ENCODE measurements at places on chromosomes 3 and 15.

DNA sequence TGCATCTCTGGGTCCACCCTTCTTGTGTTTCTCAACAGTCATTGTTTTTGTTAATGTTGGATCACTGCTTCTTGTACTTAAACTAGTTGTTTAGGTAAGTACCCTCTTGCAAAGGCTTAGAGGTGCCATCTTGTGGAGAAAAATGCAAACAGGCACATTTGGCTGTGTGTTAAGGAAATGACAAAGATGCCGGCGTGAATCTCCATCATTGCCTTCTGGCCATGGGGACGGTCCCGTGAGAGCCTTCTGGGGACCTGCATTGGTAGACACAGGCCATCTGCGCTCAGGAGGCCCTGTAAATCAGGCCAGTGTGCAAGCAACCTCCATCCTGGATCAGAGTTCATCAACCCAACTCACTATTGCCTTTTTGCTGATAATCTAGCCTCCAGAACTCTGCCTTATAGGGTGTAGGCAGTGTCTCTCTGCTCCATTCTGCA, 158.6 kb upstream of the NR2E3 start:
- H3K4me3 ChIP-seq, result no peak overlapping the region
- H3K36me3 ChIP-seq, result no peaks in the 10 kb centered on the region
- DNase-seq, result no peak
- no peaks in the 10 kb centered on the region for H3K4me1 ChIP-seq
- no peaks in the 10 kb centered on the region for H3K27me3 ChIP-seq

- H3K36me3 ChIP-seq, result no peaks in the 10 kb centered on the region
- H3K4me1 ChIP-seq, result no peaks in the 10 kb centered on the region
- no peaks in the 10 kb centered on the region for H3K27me3 ChIP-seq
- H3K4me3 ChIP-seq, result no peak overlapping the region
Observed at GRCh38 chr15:101795455-101795854, 7.9 kb upstream of the OR4F6 start.

DNA sequence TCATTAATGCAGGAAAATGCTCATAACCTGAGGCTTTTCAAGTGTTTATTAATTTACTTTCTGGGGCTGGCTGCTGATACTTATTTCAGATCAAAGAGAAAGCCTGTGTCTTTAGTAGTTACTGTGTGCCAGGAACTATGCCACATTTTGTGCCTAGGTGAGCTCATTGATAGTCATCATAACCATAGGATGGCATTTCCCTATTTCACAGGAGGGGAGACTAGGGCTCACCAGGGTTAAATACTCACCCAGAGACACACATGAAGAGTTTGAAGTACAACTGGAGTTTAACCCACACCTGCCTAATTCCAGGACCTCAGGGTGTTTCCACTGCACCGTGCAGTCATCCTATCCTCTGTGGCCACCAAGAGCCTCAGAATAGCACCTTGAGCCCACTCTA, 264.4 kb upstream of the NR2E3 start:
- no peaks in the 10 kb centered on the region for H3K27me3 ChIP-seq
- no peaks in the 10 kb centered on the region for H3K36me3 ChIP-seq
- H3K4me1 ChIP-seq, result no peaks in the 10 kb centered on the region
- DNase-seq, result no peak
- no peak overlapping the region for H3K27ac ChIP-seq
- no peak overlapping the region for H3K4me3 ChIP-seq

- no peak overlapping the region for H3K27ac ChIP-seq
- no peaks in the 10 kb centered on the region for H3K27me3 ChIP-seq
- H3K4me3 ChIP-seq, result peak overlapping the region; percentile 69
- H3K4me1 ChIP-seq, result no peaks in the 10 kb centered on the region
Observed at GRCh38 chr15:65384505-65384894, 6.7 kb upstream of the IGDCC3 start.

DNA sequence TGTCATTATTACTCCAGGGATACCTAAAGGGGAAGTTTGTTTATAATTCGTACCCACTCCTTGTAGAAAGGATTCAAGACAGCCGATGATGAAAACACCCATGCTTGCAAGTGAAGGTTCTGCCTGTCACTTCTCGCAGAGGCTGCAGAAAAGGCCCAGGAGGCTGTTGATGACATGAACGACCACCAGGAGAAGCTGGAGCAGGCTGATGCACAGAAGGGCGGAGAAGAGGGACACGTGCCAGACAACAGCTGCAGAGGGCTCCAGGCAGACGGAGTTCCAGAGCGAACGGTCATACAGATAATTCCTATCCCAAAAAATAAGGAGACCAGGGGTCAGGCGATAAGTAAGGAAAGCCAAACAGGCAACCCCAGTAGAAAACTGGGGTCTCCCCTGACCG, 5.7 kb upstream of the DYNLT2B start:
- H3K27me3 ChIP-seq, result no peaks in the 10 kb centered on the region
- H3K4me1 ChIP-seq, result no peaks in the 10 kb centered on the region
- no peak for DNase-seq
- no peaks in the 10 kb centered on the region for H3K36me3 ChIP-seq
- no peak overlapping the region for H3K27ac ChIP-seq
- H3K4me3 ChIP-seq, result no peak overlapping the region

DNA sequence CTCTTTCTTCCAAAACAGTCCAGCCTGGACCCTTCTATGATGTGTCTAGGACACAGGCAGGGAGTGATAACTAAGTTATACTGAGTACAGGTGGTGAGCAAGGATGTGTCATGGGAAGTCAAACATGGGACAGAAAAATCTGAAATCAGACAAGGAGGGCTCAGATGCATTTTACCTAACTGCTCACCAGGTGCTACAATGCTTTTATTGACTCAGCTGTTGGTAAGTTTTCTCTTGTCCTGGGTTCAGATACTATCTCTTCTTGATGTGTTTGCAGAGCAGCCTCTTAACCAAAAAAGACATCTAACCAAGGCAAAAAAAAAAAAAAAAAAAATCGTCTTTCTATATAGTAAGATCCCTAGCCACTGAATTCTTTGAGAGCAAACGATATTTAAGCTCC, 378.6 kb downstream of the VPS13C start:
- no peak for DNase-seq
- H3K4me1 ChIP-seq, result no peaks in the 10 kb centered on the region
- no peak overlapping the region for H3K4me3 ChIP-seq
- no peaks in the 10 kb centered on the region for H3K27me3 ChIP-seq

DNA sequence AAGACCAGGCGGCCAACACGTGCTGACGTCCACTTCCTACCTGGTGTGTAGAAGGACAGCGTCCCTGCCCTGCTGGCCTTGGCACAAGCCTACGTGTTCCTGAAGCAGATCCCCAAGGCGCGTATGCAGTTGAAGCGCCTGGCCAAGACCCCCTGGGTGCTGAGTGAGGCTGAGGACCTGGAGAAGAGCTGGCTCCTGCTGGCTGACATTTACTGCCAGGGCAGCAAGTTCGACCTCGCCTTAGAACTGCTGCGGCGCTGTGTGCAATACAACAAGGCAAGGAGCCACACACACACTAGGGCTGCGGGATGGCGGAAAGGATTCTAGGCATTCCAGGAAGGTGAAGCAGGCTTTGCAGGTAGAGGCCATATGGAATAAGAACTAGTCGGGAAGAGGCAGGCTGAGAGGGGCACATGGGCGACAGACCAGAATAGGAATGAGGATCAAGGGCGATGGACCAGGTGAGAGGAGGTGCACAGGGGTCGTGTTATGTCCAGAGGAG, 15.9 kb downstream of the CSRNP1 start:
- H3K27me3 ChIP-seq, result no peaks in the 10 kb centered on the region
- no peaks in the 10 kb centered on the region for H3K4me1 ChIP-seq
- no peak overlapping the region for H3K27ac ChIP-seq
- H3K4me3 ChIP-seq, result no peak overlapping the region
- DNase-seq, result no peak

GRCh38 chr15:60840306-60840702, 361.4 kb upstream of the ICE2 start:
- peaks cover 53% of the 10 kb centered on the region for H3K4me1 ChIP-seq
- no peaks in the 10 kb centered on the region for H3K36me3 ChIP-seq
- H3K27ac ChIP-seq, result peak overlapping the region; percentile 71
- H3K4me3 ChIP-seq, result peak overlapping the region; percentile 55

DNA sequence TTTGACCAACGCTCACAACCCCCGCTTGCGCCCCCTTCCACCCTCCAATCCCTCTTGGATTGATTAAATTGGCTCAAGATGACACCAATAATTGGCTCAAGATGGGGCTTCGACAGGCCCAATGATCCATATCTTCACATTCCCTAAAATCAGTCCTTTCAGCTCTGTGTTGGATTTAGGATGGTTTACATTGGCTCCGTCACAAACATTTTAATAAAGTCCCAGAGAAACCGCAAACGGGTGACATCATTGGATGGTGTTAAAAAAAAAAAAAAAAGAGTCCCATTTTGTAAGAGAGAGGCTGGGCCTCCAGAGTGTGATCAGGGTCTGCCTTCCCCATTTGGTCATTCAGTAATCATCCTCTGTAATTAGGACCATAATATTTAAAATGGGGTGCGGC, 113.4 kb upstream of the MRPS22 start:
- H3K4me3 ChIP-seq, result no peak overlapping the region
- H3K27me3 ChIP-seq, result no peaks in the 10 kb centered on the region
- no peaks in the 10 kb centered on the region for H3K36me3 ChIP-seq
- H3K27ac ChIP-seq, result no peak overlapping the region
- DNase-seq, result no peak
- H3K4me1 ChIP-seq, result no peaks in the 10 kb centered on the region

- no peak overlapping the region for H3K4me3 ChIP-seq
- H3K36me3 ChIP-seq, result no peaks in the 10 kb centered on the region
- no peak for DNase-seq
- no peak overlapping the region for H3K27ac ChIP-seq
Observed at GRCh38 chr3:59731943-59732342, 682.1 kb upstream of the CFAP20DC start.

GRCh38 chr3:29141918-29142275, 139.0 kb upstream of the RBMS3 start:
- no peaks in the 10 kb centered on the region for H3K36me3 ChIP-seq
- H3K4me3 ChIP-seq, result no peak overlapping the region
- no peak overlapping the region for H3K27ac ChIP-seq
- no peaks in the 10 kb centered on the region for H3K27me3 ChIP-seq
- no peak for DNase-seq

DNA sequence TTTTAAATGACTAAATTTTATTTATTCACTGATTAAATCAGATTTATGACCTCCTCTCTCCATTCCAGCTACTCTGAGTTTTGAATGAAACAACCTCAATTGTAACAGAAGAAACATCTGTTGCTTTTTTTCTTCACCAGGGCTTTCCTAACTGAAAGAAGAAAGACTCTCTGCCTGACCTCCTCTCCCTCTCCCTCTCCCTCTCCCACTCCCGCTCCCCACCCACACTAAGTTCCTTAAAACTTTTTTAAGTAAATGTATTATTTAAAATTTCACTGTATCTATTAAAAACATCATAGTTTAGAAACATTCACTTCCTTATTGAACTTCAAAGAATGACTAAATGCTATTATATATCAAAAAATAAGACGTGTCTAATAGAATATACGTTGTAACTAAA, 122.0 kb downstream of the TFDP2 start:
- H3K4me1 ChIP-seq, result no peaks in the 10 kb centered on the region
- no peak for DNase-seq
- no peaks in the 10 kb centered on the region for H3K36me3 ChIP-seq
- no peak overlapping the region for H3K4me3 ChIP-seq

GRCh38 chr3:156729460-156730179, 55.2 kb downstream of the TIPARP start:
- H3K27ac ChIP-seq, result no peak overlapping the region
- H3K36me3 ChIP-seq, result no peaks in the 10 kb centered on the region
- no peaks in the 10 kb centered on the region for H3K27me3 ChIP-seq

DNA sequence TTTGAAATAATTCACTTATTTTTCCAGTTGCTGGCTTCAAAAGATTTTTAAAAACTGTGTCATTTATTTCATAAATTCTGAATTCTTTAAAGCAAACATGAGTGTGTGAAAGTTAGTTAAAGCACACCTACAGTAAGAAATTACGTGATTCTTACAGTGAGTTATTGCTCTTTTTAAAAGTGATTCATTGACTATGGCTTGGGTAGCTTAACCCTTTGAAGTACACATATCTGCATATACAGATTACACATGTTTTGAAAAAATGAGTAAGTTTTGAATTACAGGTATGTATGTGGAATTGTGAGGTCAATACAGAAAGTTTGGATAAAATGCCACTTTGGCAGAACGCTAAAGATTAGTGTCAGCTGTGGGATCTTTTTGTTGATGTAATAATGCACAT, 64.5 kb upstream of the MBNL1 start:
- H3K27ac ChIP-seq, result peak overlapping the region; percentile 74
- no peaks in the 10 kb centered on the region for H3K27me3 ChIP-seq
- no peaks in the 10 kb centered on the region for H3K36me3 ChIP-seq
- peaks cover 35% of the 10 kb centered on the region for H3K4me1 ChIP-seq

All from effector memory CD4-positive, alpha-beta T cell (primary cell).